ENCODE measurements at places on chromosomes 16 and 17.
A peak's percentile ranks its signal among the peaks of the same experiment; 100 is the strongest.

DNA sequence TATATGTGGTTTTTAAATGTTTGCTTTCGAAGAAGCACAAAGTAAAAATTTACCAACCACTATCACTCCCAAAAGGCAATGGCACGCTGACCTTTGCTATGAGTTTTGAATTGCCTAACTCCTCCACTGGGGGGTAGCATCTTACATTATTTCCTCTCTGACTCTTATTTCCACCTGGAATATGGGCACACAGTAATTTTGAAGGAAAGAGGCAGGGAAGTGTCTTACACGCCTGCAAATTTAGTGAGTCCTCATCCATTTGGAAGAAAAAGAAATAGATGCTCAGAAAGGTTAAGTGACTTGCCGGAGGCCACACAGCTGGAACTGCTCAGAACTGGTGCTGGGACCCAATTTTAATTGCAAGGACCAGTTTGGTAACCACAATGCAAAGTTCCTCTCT is 29.9 kb upstream of the IRX6 start:
- no peak for DNase-seq

GRCh38 chr17:77332034-77332971 is 191.5 kb downstream of the SEC14L1 start:
- peak; percentile 54 for DNase-seq

- DNase-seq, result no peak
These were observed 43.5 kb upstream of the KLHDC4 start for GRCh38 chr16:87809150-87809902.

- DNase-seq, result no peak
These were observed 6.8 kb upstream of the ATP2C2 start for GRCh38 chr16:84361546-84361945.

DNA sequence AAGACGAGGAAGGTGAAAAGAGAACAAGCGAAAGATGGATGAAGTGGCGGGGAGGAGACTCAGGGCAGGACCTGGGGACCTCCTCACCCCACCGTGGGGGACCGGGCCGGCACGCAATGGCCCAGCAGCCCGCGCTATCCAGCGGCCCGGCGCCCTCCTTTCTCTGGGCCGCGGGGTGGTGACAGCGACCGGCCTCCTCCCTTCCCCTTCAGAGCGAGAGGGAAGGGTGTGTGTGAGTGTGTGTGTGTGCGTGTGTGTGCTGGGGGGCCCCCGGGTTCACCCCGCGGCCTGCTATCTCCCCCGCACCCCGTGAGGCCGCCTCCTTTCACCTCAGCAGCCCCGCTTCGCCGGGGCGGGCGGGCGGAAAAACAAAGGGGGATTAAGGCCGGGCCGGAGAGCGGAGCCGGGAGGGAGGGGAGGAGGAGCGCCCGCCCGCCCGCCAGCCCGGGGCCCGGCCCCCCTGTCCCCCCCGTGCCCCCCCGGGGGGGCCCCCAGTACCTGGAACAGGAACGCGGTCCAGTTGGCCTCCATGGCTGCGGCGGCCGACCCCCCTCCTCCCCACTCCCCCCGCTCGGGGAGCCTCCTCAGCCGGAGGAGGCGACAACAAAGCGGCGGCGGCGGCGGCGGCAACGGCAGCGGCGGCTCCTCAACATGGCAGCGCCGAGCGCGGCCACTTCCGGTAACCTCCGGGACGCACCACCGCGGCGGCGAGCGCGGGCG is at the start of gene VEZF1:
VEZF1 (minus strand) TSS at position 674 of the 720 bp plus-strand sequence; CDS start at position 531, 143 bp downstream.
- DNase-seq, result peak; percentile 72

GRCh38 chr16:74033441-74033995 is 263.1 kb upstream of the PSMD7 start:
- no peak for DNase-seq

DNA sequence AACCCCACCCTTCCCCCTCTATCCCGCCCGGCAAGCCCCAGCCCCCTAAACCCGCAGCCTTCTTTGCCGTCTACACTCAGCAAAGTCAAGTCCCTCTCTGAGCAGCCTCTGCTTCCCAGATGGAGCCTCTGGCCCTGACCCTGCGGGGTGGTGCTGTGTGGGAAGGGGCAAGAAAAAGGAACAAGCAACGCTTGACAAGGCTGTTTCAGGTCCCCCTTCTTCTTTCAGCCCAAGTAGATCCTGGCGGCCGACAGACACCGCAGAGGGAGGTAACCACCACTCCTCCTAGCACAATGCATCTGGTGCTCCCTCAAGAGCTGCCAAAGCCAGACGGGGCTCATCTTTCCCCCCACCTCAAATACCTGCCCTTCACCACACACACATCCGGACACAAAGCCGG is 178.3 kb downstream of the ENGASE start:
- no peak for DNase-seq

GRCh38 chr17:52420555-52421078 is 262.1 kb upstream of the CA10 start:
- DNase-seq, result no peak

DNA sequence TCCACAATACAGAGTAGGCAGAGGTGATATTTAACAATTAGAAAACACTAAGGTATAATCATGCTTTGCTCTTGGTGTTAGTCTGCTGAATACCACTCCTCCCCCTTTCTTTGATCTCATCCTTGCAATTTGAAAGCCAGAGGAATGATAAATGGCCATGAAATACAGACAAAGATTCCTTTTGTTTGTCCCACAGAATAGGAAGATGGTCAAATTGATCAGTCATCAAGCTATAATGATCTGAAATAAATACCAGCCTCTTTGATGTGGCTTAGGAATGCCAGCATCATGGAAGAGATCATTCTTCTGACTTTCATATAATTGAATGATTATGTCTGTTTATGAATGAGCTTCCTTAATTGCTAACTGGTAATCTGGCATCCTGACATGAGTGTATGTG is 1541.7 kb upstream of the CDH8 start:
- DNase-seq, result no peak

DNA sequence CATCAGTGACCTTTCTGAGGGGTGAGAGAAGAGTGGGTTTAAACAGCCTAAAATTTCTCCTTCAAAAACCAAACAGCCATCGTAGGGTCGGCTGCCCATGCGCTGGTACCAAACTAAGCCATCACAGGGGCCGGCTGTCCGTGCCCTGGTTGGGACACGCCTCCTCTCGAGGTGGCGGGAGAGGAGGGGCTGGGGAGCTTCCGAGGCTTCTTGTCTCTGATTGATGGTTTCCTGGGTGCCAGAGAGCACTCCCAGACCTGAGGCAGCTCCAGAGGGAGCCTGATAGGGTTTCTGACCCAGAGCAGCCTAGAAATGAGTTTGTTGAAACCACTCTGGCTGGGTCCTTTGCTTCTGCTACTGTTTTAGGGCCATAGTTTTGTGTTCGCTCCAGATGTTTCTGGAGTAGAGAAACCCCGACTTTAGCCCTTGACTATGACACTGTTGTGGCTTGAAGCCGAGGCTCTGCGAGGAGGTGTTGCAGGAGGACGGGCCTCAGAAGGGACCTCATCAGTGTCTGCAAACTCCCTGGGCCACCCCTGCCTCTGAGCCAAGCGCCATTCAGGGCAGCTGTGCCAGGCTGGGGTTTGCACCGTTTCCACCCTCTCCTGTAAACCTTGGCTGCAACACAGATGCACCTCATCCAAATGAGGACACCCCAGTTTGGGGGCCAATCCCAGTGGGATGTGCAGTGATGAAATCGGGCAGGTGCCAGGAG is 6.2 kb downstream of the ZNF276 start:
- DNase-seq, result no peak

DNA sequence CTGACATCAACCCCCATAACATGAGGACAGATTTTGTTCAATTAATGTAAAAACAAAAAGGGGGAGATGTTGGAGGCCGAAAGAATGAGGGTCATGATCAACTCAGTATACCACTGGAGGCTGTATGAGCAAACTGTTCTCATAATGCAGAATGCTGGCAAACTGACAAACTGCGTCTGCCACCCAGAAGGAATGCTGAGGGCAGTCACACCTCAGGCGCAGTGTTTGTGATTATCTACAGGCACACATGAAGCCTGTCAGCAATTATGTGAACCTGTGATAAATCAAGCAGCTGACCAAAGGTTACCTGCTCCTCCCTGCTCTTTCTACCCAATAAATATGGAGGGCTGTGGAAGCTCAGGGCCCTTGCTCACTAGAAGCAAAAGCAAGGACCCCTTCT is 27.3 kb downstream of the CD300LG start:
- no peak for DNase-seq

DNA sequence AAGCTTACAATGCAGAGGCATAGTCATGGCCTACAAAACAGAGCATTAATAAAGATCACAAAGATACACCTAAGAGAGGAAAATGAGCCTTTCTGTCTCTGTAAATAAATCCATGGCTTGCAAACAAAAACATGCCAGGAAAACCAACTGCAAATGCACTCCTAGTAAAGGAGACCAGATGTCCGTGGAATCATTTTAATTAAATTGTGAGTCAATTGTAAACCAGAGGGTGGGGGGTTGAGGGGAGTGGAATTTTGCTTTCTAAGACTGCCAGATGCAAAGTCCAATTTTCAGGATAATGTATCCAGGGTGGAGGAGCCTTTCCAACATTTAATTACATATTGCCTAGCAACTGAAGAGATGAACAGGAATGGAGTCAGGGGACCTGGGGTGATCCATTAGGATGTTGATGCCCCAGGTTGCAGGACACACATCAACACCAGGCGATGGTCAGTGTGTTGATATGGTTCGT is 390.3 kb upstream of the CCL2 start:
- DNase-seq, result no peak

- DNase-seq, result no peak
These were observed 8.0 kb downstream of the PRSS41 start for GRCh38 chr16:2806286-2806685.

DNA sequence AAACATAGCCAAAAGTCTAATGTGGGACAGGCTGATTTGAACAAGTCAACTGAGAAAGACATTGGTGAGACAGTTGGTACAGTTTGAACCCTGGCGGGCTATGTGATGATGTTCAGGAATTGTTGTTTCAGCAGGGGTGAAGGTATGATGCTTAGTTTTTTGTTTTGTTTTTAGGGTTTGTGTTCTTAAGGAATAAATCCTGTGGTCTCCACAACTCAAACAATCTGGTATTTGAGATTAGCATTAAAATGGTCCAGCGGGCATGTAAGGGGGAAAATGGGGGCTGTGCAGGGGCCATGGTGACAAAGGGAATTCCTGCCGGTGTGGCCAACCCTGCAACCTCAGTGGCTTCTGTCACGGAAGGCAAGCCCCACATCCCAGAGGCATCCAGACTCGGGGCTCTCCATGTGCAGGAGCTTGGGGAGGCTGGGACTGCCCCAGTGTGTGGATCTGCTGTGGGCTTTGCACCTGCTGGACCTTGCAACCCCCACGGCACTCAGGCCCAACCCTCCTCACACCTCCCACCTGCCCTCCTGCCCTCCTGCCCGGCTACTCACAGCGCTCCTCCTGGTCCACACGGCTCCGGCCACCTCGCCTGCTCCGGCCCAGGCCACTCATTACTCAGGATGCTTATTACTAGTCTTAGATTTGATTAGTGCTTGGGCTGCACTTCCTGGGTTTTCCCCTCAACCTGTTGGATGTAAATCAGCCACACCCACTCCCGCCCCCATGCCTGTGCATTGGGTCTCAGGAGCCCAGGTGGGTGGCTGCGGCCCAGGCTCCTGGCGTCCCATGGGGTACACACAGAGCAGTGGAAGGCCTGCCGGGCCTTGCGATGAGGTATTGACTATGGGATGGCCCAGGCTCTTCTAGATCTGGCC is at the start of gene TNFRSF13B:
TNFRSF13B (minus strand) TSS at position 661 of the 881 bp plus-strand sequence; CDS start at position 618, 43 bp downstream.
- no peak for DNase-seq

DNA sequence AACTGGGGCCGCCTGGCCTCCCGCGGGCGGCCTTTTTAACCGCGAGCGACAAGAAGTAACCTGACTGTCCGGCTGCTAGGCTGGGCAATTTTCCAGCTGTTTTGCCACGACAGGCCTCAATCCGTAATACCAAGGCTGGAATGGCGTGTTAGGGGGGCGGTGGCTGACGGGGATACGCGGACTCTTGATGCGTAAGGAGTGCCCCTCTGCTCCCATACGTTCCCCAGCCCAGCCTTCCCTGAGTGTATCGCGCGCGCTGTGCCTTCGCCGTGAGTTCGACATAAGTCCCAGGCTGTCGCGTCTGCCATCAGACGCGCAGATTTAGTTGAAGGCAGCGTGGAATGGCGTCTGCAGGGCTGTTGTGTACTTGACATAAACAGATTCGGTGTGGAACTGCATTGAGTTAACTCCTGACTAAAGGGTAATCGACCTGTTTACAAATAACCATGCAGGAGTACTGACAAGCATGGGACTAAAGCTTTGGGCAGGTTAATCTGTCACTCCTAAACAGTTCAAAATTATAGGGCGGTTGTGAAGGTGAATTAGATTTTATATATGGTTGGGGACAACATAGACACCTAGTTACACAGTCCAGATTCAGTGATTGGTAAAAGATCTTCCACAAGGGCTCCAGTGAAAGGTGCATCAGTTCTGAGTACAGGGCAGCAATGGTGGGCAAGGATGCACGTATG is 16.6 kb upstream of the ERN1 start:
- DNase-seq, result peak; percentile 24

GRCh38 chr17:15447928-15448579 is 19.4 kb downstream of the CDRT4 start:
- DNase-seq, result no peak
